Mucosa of descending colon (tissue), 3 donors: ENCODE measurements at places on chromosomes 4 and X. TPM values are rescaled to one million over a fixed set of nuclear protein-coding genes. Genes with fewer than 3 reads are reported as not detected.

DNA sequence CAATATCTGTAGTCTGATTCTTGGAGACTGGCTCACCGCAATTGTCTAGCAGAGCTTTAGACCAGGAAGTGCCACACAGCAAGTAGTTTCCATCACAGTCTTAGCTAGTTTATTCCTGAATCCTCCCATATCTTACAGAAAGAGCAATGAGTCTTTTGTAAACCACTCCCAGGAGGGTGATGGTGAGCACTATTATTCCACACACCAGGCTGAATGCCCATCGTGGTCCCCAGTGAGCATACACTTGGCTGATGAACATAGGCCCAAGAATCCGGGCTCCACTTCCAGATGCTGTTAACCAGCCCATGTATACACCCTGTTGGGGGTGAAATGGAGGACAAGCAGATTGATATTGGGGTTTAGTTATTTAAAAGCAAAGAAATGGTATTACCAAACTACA lies 39.8 kb downstream of the PLK4 start:
- no peak for DNase-seq

DNA sequence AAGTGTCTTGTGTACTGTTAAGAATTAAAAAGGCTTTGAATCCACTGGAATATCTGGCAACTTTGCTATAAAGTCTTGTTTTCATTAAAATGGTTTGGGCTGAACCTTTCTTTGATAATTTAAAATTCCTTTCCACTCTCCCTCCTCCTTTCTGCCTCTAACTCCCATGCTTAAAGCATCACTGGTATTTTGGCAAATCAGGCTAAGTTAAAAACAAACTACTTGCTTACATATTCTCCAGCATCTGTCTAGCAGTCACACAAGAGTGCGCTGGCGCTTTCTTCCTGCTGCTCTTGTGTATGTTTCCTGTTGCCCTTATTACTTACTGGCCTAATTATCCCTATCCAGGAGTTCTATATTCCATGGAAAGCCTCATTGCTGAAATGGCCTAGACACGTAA lies 136.6 kb downstream of the VEGFC start:
- DNase-seq, result no peak

- no peak for DNase-seq
Measured at GRCh38 chr4:88382621-88383020, 4.0 kb downstream of the HERC6 start.

DNA sequence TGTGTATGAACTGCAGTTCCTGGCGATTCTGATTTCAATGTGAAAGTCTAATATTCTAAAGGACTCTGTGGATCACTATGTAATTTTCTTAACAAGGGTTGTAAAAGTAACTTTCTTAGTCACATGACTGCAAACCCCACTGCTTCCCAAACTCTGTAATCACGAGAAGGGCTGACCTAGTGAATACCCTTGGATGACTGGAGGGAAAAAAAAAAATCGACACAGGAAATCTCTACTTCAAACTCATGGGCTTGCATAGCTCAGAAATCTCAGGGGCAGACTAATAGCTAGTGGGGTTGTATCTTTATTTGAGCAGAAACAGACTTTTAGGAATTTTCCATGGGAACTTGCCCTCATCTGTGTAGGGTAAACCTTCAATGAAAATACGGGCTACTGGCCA lies 4.8 kb upstream of the MXRA5 start:
- no peak for DNase-seq

- DNase-seq, result no peak
Measured at GRCh38 chr4:177304094-177304493, 5.6 kb upstream of the NEIL3 start.

GRCh38 chr4:16411501-16412085 lies 185.3 kb upstream of the TAPT1 start:
- no peak for DNase-seq

DNA sequence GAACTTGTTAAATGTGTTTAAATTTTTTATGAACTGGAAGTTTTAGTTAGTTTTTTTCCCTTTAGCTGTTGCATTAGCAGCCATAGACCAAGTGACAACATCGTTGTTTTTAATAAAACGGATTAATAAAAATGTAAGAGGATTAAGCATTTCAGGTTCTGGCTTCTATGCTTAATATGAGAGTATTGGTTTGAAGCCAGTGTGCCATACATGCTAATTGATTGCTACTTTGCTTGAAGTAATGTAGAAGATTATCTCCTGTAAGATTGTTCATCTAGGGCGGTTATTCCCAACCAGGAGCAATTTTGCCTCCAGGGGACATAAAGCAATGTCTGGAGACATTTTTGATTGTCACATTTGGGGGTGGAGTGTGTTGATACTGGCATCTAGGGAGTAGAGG lies 54.3 kb downstream of the TLL1 start:
- no peak for DNase-seq

- DNase-seq, result no peak
Measured at GRCh38 chrX:107766470-107767150, 9.0 kb downstream of the TSC22D3 start.

DNA sequence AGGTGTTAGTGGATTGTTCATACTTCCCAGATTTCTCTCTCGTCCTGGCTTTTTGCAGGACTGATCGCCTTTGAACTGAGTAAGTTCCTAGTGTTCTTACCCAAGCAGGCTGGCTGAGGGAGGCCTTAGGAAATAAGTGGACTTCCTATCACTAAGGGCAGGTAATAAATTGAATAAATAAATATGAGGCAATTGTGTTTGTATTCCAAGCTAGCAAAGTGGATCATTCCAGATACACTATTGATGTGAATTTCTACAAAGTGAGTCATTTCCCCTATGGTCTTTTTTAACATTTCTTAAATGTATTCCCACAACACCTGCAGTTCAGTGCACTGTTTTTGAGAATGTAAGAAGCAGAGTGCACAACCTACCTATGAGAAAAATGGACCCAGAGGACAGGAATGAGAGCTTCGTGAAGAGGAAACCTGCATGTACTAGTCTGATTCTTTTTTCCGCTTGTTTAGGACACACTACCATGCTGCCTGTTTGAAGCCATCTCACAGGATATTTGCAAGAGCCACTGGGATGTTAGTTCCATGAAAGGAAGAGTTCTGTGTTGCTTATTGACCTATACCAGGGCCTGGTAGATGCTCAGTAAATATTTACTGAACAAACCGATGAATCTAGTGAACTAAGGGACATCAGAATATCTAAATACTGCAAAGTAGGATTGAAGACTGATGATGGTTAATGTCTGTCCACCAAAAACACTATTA lies 29.0 kb upstream of the SMAD1 start:
- no peak for DNase-seq

GRCh38 chr4:19743115-19743638 lies 508.5 kb upstream of the SLIT2 start:
- DNase-seq, result no peak

- DNase-seq, result no peak
Measured at GRCh38 chr4:181661923-181662322, 581.3 kb upstream of the TENM3 start.

- DNase-seq, result peak; percentile 51
Measured at GRCh38 chr4:76688619-76689144, 209.3 kb downstream of the SOWAHB start.

GRCh38 chr4:157270108-157270507 lies 49.6 kb downstream of the GRIA2 start:
- DNase-seq, result no peak

GRCh38 chr4:174314274-174314673 lies 30.6 kb downstream of the CEP44 start:
- no peak for DNase-seq

DNA sequence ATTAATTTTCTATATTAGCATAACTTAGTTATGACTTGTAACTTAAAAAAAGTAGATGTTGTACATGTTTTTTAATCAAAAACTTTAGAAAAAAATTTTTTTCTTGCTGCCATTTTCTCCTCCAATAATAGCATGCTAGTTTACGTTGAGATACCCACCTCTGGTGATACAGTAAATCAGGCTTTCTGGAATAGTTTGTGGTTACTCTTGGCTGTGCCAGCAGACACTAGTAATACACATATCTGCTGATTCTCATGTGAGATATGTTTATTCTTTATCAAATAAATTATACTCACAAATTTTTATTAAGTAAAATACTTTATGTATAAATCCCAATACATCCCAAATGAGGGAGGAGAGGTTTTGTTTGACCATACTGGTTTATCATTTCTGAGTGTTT lies 117.3 kb downstream of the KLHL8 start:
- DNase-seq, result no peak

DNA sequence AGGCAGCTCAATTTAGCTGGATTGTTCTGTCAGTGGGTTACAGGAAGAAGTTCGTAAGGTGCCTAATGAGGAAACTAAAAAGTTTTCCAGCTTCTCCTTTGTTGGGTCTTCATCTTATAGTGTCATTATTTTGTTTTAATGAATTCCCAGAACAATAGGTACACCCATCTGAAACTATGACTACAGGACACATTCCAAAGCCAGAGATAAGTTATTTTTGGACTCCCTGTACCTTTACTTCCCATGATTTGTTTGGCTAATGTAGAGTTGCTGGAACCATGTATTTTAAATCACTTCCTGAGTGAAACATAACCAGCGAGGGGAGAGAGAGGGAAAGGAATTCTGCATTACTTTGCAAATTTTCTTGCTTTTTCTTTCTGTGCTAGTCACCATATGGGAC lies 114.0 kb downstream of the CLCN5 start:
- no peak for DNase-seq

- no peak for DNase-seq
Measured at GRCh38 chr4:3874525-3875110, 108.4 kb downstream of the ADRA2C start.

DNA sequence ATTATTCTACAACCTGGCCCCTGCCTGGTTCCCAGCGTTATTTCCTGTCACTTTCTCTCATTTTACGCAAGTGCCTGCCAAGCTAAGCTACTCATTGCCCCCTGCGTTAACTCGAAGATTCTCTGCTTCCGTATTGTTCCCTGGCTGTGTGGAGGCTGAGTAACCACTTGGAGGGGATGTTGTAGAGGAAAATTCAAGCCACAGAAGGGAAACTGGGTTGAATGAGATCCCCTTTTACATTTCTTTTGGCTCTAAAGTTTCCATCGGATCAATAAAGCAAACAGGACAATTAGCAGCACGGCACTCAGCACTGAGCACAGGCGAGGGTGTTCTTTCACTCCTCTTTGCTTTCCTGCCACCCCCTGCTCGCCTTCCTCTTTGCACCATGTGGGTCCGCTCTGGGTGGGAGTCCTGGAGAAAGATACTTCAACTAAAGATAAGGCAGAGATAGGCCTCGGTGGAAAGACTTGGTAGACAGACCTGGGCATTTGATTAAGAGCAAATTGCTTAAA lies 4.2 kb upstream of the TMSB4X start:
- peak; percentile 47 for DNase-seq

DNA sequence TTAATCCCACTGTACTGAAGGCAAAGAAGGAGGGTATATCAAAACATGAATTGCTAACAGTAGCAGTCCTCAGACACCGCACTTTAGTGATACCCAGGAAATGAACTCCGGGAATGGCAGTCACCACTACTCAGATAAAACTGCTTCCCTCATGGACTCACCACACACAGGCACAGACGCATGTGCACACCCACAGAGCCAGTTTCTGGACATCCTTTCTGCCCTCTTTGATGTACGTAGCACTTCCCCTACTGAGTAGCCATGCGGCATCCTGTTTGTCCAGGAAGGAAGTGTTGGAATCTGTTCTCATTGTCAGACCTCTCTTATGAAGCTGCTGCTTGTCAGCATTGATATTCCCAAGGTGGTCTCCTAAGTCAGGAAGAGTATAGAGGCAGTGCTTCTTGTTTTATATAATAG lies 95.7 kb downstream of the DCLK2 start:
- no peak for DNase-seq

DNA sequence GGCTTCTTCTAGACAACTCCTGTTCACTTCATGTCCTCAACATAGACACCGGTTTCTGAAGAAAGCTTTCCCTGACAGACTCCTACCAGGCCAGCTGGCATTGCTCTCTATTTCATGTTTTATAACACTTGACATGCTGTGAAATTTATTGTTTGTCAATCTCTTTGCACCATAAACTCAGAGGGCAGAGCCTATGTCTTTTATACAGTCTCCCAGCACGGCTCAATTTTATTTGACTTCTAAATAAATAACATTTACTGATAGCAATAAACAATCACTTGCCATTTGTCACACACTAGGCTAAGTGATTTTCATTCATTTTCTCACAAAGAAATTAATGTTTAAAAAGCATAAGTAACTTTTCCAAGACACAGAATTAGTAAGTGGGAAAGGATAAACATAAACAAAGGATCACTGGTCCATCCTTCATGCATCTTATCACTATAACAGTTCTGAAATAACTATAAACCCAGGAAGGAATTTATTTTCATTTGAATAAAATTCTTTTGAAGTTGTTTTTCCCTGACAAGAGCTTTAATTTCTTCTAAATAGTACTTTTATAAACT lies 577.6 kb downstream of the TECRL start:
- no peak for DNase-seq

DNA sequence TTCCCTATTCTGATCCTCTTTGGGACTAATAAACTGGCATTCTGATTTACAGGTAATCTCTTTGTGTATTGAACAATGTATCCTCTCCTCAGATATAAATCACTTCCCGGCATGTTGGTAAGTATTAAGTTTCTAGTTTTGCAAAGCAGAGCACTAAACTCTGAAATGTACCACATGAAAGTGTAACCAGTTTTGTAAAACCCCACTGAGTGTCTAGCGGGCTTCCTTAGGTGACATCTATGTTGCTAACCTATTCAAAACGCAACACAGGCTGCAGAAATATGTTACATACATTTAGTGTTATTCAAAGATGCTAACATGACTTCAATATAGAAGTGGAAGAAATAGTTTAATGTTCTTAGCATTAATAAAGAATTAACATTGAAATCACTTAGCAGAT lies 25.2 kb downstream of the DNAJB14 start:
- DNase-seq, result no peak

- DNase-seq, result no peak
Measured at GRCh38 chr4:132281733-132282132, 867.4 kb upstream of the PCDH10 start.

DNA sequence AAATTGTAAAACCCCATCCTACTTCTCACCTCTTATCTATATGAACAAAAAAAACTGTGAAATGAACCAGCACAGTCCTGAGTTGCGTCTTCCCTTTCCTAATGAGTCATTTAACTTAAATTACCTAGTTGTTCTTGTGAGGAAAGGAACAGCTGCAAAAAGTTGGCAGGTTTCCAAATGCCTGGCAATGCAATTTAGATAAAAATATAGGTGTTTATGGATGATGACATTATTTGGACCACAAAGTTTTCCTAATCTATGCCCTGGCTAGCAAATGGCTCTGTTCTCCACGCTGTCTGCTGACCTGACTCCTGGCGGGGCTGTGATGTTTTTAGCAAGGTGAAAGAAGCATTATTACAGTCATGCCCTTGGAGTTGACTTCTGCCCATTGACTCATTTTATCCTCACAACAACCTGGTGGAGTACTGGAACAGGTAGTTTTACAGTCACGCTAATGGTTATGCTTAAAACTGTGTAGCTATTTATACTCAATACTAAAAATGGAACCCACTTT lies 29.8 kb upstream of the RELL1 start:
- peak; percentile 53 for DNase-seq

TRIM75 gene
- not detected for total RNA-seq

DKK2 gene
- total RNA-seq, result 4.3 TPM

FAM53A gene
- 0.65 TPM for total RNA-seq

CLNK gene
- 0.60 TPM for total RNA-seq

RTL5 gene
- 2.7 TPM for total RNA-seq

ADH7 gene
- total RNA-seq, result not detected

BEND4 gene
- 0.51 TPM for total RNA-seq

ARHGAP6 gene
- total RNA-seq, result 4.4 TPM

GAGE12H gene
- not detected for total RNA-seq

HNRNPH2 gene
- 60.7 TPM for total RNA-seq

MAB21L2 gene
- total RNA-seq, result 493 TPM

CT83 gene
- total RNA-seq, result not detected

RNF175 gene
- total RNA-seq, result 0.63 TPM

SYP gene
- 12.2 TPM for total RNA-seq
